ENCODE measurements at places on chromosomes 1 and 21. TPM values are rescaled to one million over a fixed set of nuclear protein-coding genes. Genes with fewer than 3 reads are reported as not detected.

GRCh38 chr1:51799372-51799771 lies 79.2 kb downstream of the NRDC start:
- no peak for DNase-seq
- H3K36me3 ChIP-seq = peaks cover 24% of the 10 kb centered on the region

GRCh38 chr1:36938819-36939218 lies 95.5 kb downstream of the GRIK3 start:
- H3K27me3 ChIP-seq = no peaks in the 10 kb centered on the region
- no peaks in the 10 kb centered on the region for H3K4me1 ChIP-seq
- no peak overlapping the region for H3K4me3 ChIP-seq
- no peak for DNase-seq
- no peak overlapping the region for H3K27ac ChIP-seq
- no peaks in the 10 kb centered on the region for H3K36me3 ChIP-seq

- no peak overlapping the region for H3K4me3 ChIP-seq
- no peak for DNase-seq
Measured at GRCh38 chr1:90193116-90193515, 198.2 kb downstream of the ZNF326 start.

DNA sequence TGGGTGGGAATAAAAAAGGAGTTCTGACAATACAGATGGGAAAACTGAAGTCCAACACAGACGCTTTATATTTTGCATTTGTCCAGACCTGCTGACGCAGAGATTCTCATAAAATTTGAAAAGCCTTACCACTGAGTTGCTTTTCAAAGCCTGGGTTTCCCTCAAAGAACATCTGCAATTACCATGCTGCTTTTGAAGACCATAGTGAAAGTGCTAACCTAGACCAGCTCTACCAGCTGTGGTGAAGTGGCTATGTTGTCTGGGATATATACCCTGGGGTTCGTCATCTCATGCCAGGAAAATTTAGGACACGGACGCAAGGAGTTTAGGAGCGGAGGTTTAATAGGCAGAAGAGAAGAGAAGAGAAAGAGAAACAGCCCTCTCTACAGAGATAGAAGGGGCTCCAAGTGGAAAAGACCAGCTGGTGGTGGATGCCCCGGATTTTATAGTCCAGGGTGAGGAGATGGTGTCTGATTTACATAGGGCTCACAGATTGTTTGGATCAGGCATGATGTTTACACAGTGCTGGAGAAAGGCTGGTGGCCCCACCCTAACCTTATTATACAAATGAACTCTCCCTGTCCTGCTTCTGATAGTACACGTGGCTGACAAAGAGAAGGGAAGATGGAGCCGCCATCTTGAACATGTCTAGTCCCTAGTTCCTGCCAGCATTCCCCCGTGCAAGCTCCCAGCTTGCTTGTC lies 73.8 kb downstream of the AK4 start:
- no peak overlapping the region for H3K27ac ChIP-seq
- H3K36me3 ChIP-seq = peaks cover 30% of the 10 kb centered on the region
- no peak for DNase-seq
- H3K27me3 ChIP-seq = no peaks in the 10 kb centered on the region
- no peak overlapping the region for H3K4me3 ChIP-seq

The ATP6V1G3 gene
- not detected for total RNA-seq

The DPT gene
- total RNA-seq = 30.2 TPM

Measured in chondrocyte (in vitro differentiated cells).